ENCODE measurements at places on chromosomes 6 and 20.

DNA sequence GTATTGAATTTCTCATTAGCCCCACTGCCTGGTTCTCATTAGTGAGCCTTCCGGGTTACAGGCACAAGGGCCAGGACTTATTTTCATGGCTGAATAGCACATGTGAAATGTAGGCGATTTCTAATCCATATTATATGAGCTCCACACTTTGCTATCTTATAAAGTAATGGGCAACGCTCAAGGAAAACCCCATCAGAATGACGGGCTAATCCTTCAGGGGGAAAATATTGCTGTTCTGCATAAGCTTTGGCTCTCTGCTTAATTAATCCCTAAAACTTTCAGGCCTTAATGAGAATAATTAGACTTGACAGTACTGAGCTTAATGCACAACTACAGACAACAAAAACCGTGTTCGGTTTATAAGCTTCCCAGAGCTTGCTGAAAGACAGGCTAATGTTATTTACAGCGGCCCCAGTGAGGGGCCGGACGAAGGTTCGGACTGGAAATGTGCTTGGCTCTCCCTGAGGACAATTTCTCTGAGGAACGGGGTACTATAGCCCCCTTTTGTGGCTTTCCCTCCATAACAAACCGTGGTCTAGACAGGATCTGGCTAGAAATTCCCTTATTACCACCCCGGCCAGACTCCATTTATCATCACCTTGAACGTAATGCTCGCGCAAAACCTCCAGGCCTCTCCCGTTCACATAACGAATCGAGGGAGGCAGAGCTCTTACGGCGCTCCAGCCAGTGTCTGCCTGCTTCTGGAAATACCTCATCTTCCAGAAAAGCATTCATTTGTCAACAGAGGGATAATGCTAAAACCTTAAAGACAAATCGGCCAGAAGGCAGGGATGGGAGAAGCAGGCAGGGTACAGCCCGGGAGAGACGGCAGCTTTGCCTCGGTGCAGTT lies 164.5 kb downstream of the CD83 start:
- DNase-seq: no peak

- peak; percentile 26 for DNase-seq
Observed at GRCh38 chr6:153023977-153024708, 21.6 kb upstream of the MTRF1L start.

DNA sequence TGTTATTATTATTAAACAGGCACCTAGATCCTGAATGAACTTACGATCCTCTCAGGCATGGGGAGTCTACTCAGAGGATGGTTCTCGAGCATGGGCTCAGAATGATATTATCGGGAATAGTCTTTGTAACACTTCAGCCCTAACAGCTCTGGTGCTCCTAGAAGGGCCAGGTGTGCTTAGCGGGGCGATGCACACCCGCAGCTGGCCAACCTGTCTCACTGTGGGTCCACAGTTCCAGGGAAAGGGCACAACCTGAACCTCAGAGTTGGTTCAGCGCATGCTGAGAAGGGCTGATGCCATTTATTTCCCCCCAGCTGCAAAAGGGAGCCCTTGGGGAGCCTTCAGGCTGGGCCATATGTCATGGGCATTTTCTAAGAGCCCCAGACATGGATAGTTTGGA lies 26.2 kb downstream of the RRAGD start:
- no peak for DNase-seq

GRCh38 chr20:8413691-8414090 lies 281.6 kb downstream of the PLCB1 start:
- no peak for DNase-seq

GRCh38 chr6:227074-227782 lies 65.1 kb upstream of the DUSP22 start:
- no peak for DNase-seq

GRCh38 chr6:165717732-165718465 lies 54.9 kb upstream of the PDE10A start:
- DNase-seq: peak; percentile 94

DNA sequence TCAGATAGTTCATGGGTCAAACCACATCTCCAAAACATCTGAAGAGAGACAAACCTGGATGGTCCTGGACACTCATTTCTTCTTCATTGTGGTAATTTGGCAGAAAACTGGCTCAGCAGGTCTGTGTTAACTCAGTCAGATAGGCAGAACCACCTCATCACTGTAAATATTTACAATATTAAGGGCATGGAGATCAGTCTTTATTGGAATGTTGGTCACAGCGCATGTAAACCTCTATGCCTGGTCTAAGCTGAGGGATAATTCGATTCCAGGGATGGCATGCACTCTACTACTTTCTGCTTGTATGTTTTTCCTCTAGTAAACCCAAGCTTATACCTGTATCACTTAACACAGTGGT lies 4.0 kb upstream of the TBC1D7 start:
- DNase-seq: no peak

DNA sequence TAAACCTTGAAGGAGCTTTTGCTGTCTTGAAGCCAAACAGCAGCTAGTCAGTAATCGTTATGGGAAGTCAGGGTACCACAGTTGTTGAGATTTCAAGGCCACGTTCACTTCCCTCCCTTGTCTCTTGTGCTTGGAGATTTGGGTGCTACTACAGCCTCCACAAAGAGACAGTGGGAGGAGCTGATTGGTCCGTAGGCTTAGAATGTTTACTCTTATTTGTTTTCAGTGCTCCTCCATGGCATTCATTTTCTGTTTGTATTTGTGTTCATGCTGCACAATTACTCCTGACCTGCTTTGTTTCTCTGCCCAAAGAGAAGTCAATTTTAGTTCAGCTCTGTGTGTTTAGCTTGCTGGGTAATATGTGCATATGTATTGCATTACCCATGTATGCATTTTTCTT lies 147.7 kb downstream of the PRL start:
- DNase-seq: no peak

- DNase-seq: no peak
Observed at GRCh38 chr20:63061771-63062100, 55.0 kb upstream of the BHLHE23 start.

- DNase-seq: no peak
Observed at GRCh38 chr6:27742833-27743573, 169.2 kb downstream of the OR2B2 start.

- DNase-seq: no peak
Observed at GRCh38 chr6:22238861-22239260, 58.0 kb downstream of the PRL start.

DNA sequence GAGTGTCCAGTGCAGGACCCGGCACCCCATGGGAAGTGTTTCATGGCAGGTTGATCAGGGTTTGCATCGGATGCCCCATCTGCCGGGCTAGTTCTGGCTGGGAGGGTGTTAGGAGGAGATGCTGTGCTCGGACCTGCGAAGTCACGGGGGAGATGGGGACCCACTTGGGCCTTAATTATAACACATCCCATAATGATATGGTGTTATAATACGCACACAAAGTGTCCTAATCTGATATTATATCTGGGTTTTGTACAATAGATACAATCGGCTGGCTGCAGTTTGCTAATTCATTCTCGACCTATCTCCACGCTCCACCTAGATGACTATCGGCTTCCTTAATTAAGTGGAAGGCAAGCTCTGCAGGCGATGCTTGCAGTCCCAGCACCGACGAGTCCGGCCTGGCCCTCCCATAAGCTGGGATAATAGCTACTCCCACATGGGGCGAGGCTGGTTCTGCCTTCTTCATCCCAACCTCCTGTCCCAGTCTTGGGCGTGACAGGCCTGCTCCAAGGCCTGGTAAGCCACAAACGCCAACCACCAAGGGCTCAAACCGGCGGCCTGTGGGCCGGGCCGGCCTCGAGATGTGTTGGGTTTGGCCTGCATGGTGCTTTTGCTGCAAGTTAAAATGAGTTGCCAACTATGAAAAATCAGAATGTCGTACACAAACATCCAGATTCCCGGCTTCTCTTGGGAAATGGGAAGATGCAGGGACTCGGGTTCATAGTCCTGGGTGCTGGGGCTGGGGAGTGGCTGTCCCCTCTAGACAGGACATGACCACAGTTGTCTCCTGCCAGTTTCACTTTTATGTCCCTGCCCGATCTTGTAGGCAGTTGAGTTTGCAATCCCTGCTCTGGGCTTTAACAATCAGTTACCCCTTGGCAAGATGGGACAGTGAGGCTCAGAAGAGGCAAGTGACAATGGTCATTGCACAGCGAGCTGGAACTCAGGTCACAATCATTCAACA lies 32.7 kb downstream of the CEBPB start:
- no peak for DNase-seq

GRCh38 chr6:10425176-10425974 lies 10.5 kb upstream of the TFAP2A start:
- DNase-seq: no peak

DNA sequence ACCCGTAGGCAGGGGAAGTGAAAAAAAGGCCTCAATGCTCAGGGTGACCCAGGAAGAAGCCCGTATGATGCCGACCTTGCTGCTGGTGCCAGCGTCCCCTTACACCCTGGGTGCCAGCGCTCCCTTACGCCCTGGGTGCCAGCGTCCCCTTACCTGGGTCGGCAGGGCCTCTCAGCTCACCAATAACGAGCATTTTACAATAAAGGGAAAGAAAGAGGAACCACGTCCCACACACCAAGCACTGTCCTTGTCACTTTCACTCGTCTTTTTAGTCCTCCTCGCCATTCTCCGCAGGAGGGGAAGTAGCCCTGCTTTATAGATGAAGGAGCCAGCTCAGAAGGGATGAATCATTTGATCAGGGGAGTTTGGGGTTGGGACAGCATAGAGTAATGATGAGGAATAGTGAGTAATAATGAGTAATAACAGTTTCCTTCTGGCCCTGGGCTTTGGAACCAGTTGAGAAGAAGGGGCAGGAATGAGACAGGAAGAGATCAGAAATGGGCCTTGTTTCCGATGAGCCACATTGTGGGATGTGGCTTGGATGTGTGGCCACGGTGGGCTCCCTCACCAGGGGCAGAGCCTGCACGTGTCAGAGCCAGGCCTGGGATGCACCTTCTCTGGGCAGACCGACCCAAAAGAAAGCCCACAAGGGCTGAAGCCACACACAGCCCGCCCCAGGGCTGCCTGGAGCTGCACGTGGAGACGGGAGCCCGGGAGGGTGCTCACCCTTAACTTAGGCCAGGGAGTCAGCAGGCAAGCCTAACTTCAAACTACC lies 75.7 kb downstream of the SYNJ2 start:
- DNase-seq: peak; percentile 97

DNA sequence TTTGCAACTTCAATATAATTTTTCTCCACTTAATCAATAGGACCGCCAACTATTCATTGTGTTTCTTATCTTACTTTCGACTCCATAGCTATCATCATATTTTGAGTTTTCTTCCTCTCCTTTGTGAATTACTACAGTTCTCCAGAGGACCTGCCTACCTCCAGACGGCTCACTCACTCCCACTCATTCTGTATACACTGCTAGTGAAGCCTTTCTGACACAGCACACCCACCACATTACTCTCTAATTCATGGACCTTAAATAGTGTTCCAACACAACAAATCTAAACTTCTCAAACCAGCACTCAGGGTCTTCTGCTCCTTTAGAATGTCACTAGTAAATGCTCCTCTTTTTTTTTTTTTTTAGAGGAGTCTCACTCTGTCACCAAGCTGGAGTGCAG lies 23.8 kb downstream of the FKBP5 start:
- DNase-seq: no peak

GRCh38 chr20:46157625-46158024 lies 39.5 kb downstream of the CD40 start:
- no peak for DNase-seq

GRCh38 chr6:158684311-158684710 lies 34.5 kb downstream of the SYTL3 start:
- DNase-seq: no peak

All from RCC 7860 (cell line).